ENCODE measurements at places on chromosomes 16 and 17.
A peak's percentile ranks its signal among the peaks of the same experiment; 100 is the strongest.

- DNase-seq = no peak
Measured at GRCh38 chr17:80558046-80558445, 13.4 kb downstream of the RPTOR start.

- DNase-seq = no peak
Measured at GRCh38 chr16:2335286-2335895, 5.1 kb downstream of the ABCA3 start.

GRCh38 chr17:80899402-80900268 is 92.0 kb upstream of the CHMP6 start:
- peak; percentile 48 for DNase-seq

DNA sequence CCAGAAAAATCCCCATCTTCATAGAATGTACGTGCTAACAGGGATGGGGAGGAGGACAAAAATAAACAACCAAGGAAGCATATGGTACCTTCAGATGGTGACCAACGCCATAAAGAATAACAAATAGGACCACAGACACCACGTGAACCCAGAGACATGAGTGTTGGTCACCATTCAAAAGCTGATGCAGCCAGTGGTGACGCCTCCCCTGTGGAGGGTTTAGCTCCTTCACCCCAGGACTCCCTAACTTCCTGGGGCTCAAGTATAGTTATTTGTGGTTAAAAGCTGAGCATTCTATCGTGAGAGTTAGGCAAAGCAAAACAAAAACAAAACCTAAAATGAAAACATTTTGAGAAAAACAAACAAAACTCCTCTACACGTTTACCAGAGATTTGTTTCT is 184.7 kb downstream of the SOX9 start:
- DNase-seq = no peak

DNA sequence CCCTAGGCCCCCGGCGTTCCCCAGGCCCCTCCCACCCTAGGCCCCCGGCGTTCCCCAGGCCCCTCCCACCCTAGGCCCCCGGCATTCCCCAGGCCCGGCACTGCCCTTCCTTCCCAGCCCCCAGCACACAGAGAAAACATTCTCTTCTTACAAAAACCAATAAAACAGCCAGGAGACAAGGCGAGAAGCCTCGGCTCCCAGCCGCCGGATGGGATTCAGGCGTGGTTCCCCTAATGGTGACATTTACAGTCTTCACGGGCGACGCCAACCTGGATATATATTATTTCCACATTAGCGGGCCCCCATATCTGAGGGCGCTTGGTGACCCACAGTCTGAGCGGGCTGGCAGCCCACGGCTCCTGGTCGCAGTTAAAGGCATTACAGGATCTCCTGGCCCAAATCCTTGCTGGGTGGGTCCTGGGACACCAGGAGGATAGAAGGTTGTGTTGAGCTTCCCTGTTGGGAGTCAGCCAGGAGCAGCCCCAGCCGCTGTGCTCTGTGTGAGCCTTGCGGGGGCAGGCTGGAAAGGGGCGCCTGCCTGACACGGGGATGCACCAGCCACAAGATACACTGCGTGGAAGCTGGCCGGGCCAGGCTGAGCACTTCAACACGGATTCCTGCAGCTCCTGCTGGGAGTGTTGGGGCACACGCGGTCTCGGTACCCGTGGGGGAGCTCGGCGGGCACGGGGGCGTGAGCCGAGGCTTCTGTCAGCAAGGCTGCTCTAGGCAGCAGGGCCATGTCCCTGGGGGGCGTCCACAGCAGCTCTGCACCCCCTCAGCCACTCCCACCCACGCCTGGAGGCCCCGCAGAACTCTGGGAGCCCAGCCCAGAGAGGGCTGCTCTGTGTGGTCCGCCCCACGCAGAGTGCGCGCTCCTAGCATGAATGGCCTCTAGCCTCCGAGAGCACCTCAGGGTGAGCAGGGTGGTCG is 83.7 kb downstream of the LMF1 start:
- no peak for DNase-seq

- peak; percentile 79 for DNase-seq
Measured at GRCh38 chr16:67393111-67393787, at the start of gene TPPP3. TSS of gene TPPP3 (minus strand) at chr16:67393498. CDS start at chr16:67391111, 2,387 bp downstream.

GRCh38 chr17:52156576-52157570 is 1.6 kb downstream of the CA10 start:
- no peak for DNase-seq

GRCh38 chr17:77036841-77037381 is 103.9 kb upstream of the SEC14L1 start:
- DNase-seq = no peak

DNA sequence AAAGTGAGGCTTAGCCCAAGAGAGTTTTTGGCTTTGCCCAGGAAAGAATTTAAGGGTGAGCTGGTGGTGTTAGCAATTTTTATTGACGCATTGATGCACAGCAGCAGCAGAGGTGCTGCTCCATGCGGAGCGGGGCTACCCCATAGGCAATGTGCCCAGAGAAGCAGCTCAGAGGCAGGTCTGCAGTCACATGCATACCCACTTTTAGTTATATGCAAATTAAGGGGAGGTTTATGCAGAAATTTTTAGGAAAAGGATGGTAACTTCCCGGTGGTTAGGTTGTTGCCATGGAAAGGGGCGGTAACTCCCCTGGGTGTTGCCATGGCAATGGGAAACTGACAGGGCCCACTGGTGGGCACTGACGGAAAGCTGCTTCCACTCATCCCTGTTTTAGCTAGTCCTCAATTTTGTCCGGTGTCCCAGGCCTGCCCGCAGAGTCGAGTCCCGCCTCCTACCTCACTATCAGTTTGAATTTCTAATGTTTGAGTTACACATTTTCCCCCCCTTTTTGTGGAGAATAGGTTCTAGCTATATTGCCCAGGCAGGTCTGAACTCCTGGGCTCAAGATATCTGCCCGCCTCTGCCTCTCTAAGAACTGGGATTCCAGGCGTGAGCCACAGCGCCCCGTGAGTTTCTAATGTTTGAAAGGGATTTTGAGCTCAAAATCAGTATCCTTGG is 10.4 kb upstream of the GJD3 start:
- DNase-seq = no peak

DNA sequence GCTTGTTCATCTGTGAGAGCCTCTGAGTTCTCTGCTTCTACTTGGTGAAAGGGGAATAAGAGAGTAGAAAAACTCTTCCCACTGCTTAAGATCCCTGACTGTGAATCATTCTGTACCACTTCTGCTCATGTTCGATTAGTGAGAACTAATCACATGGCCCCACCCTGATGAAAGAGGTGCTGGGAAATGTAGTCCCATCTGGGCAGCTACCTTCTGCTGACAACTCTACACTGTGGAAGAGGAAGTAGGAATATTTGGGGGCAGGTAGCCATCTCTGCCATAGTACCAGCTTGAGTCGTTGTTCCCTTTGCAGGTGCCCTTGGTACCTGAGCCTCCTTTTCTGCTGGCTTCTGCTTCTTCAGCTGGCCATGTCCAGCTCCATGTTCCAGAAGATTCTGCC is 29.9 kb downstream of the NKD1 start:
- DNase-seq = no peak

- DNase-seq = no peak
Measured at GRCh38 chr16:83470416-83470815, 337.4 kb upstream of the HSBP1 start.

DNA sequence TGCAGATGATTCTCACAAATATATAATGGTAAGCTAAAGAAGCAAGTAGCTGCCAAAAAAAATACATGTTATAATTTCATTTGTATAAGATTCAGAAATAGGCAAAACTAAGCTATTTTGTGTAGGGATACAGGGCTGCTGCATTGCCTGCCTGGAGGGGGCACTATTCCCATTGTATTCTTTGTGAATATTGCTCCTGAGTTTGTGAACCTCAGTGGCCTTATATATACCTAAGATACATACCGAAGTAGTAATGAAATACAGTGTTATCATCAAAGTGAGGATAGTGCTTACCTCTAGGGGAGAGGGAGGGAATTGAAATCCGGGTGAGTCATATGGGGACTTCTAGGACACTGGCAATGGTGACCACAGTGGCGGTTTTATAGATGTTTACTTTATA is 53.5 kb downstream of the C17orf58 start:
- no peak for DNase-seq

DNA sequence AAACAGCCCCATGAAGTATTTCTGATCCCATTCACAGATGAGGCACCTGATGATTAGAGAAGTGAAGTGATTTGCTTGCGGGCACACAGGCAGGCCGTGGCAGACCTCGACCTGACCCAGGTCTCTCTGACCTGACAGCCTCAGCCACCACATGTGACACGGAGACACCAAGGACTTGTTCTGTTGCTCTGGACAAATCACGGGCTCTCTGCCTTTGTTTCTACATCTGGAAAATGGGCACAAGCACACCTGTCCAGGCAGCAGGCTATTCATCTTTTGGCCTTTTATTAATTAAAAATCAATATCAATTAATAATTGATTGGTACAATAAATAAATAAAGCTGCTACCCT is 3.4 kb downstream of the MAP3K14 start:
- no peak for DNase-seq

- DNase-seq = no peak
Measured at GRCh38 chr17:31072186-31072585, 22.6 kb upstream of the NF1 start.

DNA sequence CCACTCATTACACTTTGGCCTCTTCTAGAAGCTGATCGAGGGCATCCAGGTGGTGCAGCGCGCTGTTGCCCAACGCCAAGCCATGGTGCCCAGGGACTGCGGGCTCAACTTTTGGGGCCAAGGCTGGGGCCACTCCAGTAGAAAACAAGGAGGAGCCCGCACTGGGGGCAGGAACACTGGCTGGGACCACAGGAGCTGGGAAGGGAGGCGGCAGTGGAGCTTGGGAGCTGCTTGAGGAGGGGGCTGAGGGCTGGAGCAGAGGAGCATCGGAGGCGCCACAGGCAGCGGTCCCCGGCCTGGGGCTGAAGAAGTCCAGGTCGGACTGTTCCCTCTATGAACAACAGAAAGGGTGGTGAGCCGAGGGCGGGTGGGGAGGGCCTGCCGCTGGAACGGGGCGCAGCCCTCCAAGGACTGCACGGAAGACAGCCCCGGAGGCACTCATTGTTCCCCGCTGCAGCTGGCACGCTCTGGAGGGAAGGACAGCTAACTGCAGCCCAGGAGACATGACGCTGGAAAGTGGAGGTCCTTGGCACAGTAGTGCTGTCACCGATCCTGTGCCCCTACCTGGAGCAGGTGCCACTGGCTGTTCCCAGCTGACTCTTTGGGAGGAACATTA is 21.5 kb downstream of the GGA3 start:
- no peak for DNase-seq

- peak; percentile 83 for DNase-seq
Measured at GRCh38 chr16:67514382-67514828, 14.2 kb upstream of the RIPOR1 start.

DNA sequence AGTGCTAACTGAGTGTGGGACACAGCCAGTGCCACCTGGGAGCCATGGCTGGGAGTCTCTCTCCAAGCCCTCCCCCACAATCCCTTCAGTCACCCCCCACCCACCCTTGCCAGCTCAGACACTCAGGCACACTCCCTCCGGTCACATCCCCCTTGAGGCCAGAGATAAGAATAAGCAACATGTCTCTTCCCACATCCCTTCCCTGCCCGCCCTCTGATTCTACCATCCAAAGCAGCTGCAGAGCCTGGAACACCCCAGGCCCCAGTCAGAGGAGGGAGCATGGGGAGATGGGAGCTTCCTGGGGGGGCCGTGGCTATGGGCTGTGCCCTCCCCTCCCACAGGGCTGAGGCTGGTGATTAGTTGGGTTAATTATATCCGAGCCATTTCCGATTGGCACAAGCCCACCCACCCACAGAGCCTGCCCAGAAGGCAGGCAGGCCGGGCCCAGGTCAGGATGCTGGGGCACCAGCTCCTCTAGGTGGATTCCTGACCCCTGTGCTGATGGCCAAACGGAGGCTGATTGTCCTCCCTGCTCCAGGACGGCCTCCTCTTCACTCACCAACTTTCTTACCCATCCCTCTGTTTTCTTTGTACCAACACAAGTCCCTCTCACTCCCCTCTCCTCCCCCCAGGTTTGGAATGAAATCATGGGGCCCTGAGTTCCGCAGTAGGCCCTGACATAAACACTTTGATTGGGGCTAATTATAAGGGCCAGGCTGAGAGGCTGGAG is 28.6 kb upstream of the MEIOC start:
- DNase-seq = no peak

- DNase-seq = no peak
Measured at GRCh38 chr16:31224092-31224955, 7.4 kb upstream of the PYDC1 start.

- no peak for DNase-seq
Measured at GRCh38 chr17:82031303-82031884, at the start of gene RAC3. TSS of gene RAC3 (plus strand) at chr17:82031678. CDS start at chr17:82031762, 84 bp downstream.

DNA sequence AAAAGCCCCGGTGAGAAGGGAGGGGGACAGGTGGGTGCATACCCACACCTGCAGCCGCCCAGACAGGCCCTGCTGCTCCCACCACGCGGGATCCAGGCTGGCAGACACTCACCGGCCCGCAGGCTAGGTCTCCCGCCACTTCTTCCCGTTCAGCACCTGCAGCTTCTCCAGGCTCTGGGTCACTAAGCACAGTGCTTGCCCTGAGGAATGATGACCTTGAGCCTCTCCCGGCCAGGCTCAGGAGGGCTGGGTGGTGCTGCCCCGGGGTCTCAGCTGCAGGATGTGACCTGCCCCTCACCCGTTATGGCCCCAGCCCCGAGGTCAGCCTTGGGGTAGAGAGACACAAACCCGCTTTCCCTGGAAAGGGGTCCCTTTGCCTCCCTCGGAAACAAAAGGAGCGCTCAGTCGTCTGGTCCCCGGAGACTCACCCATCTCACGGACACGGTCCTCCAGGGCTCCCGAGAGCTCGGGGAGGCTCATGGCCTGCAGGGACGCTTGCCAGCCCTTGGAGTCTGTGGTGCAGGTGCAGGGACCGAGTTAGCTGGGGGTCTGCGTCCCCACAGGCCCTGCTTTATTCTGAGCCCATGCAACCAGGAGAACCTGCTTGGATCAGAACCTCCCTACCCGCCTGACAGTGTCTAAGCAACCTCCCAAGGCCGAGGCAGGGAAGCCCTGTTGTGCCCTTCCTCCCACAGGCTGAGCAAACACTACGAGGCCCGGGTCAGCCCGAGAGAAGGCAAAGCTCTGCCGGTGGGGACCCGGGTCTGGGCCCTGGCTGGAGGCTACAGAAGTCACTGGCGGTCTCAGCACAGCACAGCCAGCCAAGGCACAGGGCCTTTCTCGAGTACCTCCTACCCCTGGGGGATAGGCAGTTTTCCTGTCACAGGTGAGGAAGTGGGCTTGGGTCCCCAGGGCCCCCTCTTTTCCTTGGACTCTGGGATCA is 3.8 kb downstream of the NUDT16L1 start:
- DNase-seq = no peak

- peak; percentile 40 for DNase-seq
Measured at GRCh38 chr16:1244881-1245280, 4.4 kb downstream of the TPSAB1 start.

GRCh38 chr16:78624366-78624765 is 524.9 kb downstream of the WWOX start:
- no peak for DNase-seq

DNA sequence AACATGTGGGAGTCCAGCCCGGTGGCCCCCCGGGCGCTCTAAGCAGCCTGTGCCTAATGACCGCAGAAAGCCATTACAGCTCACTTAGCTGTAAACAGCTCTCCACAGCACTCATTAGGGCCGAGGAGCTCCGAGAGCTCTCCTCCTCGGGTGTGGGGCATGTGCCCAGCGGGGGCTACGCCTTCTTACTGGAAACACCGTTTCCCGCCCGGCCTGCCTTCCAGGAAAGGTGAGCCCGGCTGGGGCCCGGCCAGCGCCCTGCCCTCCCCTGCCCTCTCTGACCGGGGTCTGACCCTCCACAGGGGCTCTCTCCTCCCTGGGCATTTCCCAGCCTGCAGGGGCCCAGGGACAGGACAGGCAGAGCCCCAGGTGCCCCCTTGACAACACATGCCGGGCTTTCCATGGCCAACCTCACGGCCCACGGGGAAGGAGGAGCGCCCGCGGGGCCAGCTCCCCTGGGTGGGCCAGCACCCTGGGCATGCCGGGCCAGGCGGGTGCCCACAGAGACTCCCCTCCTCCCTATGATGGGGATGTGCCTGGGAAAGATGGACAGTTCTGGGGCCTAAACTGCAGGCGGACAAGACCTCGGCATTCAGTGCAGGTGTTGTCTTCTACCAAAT is 72.6 kb downstream of the SDK2 start:
- no peak for DNase-seq
